ENCODE measurements at places on chromosomes 2 and 18.

GRCh38 chr2:99743146-99743545, 253.3 kb upstream of the REV1 start:
- no peak for DNase-seq

GRCh38 chr18:63241317-63241712, 78.3 kb downstream of the BCL2 start:
- no peak for DNase-seq

- DNase-seq, result no peak
Measured at GRCh38 chr2:24272161-24272802, 88.1 kb downstream of the ITSN2 start.

DNA sequence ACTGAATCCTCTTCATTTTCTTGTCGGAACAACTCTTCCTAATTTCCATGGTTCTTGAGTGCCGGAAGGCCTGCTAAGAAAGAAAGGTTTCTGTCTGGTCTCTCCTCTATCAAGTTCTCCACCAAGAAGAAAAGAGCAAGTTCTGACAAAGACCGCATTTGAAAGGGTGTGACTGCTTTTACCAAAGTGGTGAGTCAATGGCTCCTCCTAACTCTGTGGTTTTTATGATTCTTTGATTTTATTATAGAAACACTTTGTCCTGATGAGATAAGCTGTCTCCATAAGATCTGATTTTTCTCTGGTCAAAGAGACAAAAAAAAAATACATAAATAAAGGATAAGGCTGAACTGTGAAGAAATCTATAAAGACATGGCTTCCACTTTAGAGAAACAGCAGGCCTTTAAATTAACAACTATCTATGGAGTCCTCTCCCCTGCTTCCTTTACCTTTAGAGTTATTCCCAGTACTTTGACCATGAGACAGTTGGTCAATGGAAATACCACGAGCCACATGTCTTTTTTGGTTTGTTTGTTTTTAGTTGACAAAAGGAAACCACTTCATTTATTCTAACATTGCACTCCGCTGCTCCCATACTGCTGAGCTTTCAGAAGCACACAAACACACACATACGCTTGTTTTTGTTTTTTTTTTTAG, 67.7 kb downstream of the REL start:
- no peak for DNase-seq

DNA sequence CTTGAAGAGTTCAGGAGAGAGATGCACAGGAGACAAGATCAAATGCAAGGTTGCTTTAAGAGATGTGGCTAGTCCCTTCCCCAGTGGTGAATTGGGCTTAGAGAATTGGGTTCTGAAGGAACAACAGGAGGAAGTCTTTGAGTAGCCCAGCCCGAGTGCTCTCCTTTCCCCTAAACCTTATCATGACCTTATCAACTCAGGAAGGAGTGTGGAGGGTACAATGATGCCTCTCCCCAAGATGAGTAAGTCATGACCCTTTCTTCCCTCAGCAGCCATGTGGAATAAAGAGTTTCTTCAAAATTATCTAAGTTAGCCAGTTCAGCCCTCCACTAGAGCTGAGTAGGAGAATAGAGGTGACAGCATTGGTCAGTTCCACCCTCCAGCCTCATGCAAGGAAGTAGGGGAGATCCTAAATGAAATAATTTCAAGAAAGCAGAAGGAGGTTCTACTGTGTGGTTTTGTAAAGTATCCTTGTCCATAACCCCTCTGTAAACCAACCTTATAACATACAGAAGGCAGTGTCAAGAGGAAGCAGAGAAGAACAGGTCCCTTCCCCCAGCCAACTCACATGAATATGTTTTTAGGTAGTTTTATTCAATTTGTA, 88.4 kb downstream of the ARHGAP15 start:
- no peak for DNase-seq

- DNase-seq, result no peak
Measured at GRCh38 chr18:44682201-44682870, 1.6 kb downstream of the SETBP1 start.

DNA sequence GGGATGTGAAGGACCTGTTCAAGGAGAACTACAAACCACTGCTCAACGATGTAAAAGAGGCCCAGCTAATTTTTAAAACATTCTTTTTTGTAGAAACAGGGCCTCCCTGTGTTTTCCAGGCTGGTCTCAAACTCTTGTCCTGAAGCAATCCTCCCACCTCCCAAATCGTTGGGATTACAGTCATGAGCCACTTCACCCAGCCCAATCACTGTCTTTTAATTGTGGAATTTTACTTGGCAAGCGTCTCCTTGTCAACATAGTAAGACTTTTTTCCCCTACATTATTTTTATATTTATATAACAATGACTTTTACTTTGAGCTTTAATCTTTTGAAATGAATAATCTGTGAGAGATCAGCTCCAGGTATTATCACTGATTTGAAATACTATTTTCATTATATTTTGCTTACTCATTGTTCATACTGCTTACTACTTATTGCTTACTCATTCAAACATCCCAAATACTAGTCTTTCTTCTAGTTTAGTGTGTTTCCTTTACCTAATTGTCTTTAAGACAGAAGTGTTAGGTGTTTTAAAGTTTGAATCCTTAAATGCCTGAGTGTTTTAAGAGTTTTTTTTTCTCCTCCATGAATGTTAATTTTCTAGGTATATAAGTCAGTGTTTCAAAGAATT, 48.9 kb downstream of the PTPN4 start:
- DNase-seq, result no peak

DNA sequence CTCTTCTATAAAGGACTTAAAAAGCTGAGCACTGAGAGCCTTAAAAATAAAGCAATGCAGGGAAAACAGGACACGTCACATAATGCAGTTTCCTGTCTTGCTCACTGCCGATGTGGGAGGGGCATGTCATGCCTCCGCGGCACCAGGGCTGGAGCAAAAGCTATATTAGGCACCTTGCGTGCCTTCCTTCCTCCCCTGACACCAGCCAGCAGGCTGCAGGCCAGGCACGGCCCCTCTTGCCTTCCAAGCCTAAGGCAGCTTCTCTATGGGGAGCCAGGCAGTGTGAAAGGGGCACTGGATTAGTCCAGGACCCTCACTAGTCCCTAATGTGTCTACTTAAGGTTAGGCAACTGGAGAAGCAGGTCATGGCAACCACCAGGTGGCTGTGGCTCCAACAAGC, 26.3 kb downstream of the MRPL35 start:
- peak; percentile 82 for DNase-seq

DNA sequence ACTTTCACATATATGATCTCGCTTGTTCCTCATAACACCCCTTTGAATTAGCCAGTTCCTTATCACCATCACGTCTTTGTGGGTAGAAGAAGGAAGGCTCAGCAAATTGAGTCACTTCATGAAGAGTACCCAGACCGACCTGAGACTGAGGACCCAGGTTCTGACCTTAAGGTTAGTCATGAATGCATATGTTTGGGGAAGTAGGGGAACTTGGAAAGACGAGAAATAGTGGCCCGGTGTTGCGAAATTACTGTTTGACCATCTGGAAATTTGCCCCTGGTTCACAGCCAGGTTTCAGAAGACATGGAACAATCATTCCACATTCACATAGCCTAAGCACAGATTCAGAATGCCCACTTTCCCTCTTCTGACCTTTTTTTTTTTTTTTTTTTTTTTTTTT, 59.8 kb downstream of the MEIS1 start:
- DNase-seq, result no peak

DNA sequence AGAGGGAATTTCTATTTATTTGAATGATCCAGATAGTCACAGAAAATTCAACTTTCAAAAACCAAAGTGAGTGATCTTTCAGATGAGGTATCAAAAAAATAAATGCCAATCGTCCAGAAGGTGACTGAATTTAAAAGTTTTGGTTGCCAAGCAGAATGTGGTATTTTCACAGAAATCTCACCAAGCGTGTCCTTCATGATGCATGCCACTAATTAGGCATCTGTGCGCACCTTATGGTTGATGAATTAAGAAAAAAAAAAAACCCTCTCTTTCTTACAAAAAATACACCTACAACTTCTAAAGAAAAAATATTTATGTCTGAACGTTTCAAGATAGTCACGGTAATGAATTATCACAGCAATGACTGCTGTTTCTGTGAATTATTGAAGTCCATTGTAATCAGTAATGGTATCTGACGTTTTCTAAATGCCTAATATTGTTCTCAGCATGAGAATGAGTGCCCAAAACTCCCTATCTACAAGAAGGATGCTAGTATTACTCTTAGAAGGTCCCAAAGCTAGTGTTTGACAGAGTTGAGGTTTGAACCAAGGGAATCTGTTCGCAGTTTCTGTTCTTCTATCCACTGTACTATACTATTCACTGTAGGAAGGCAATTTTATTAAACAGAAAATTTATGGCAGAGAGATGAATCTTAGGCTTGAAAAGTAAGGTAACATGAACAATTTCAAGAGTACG, 219.6 kb upstream of the NETO1 start:
- no peak for DNase-seq

DNA sequence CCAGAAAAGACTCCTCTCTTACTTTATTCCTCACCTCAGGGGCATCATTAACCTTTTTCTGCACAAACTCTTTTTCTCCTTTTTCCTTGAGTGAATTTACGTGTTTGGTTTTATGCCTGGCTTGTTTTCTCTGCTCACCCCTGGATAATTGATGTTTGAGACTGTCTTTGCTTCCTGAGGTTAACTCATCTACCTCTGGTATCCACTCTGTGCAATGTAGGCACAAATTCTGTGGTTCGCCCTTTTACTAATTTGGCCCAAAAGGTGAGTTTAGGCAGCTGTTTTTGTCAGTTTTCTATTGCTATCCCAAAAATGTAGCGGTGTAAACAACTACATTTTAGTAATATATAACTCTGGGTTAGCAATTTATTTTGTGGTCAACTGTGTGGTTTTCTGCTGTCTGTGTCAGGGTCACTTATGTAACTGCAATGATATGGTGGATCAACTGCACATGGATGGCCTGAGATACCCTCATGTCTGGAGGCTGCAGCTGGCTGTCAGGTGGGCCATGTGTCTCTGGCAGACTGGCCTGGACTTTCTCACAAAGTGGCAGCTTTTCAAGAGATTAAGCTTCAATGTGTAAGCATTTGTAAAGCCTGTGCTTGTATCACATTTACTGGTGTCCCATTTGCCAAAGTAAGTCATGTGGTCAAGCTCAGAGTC, 329.7 kb downstream of the FSIP2 start:
- DNase-seq, result no peak

- no peak for DNase-seq
Measured at GRCh38 chr2:201377218-201377617, 20.1 kb upstream of the FLACC1 start.

DNA sequence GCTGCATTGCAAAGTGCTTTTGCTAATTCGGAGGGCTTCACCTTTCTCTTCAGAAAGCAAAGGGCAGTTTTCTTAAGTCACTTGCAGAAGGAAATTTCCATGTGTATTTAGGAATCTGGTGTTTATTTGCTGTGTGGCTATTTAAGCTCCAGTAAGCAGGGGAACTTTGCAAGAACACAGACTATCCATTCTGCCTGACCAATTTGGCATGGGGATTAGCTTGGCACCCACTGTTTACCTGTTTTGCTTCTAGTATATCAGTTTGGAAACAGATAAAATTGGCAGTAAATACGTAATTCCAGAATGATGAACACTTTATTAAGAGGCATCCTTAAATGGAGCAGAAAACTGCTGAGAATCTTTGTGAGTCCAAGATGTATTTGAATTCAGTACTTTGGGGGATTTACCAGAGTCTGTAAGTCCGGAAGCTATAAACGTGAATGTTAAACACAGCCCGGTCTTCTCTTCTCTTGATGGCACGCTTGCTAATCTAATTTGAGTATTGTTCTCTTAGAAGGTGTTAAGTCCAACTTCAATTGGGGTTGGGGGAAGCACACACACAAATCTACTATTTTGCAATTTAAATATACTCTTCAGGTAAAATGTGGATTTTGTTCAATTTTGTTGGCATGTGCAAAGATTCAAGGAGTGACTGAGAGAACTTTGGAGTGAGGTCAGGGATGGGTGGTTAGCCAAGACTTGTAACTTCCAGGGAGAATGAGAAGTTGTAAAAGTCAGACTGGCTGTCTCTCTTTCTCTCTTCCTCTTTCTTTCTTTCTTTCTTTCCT, 650 bp downstream of the ACKR3 start:
- DNase-seq, result no peak

- DNase-seq, result no peak
Measured at GRCh38 chr2:128710729-128711128, 392.1 kb upstream of the HS6ST1 start.

DNA sequence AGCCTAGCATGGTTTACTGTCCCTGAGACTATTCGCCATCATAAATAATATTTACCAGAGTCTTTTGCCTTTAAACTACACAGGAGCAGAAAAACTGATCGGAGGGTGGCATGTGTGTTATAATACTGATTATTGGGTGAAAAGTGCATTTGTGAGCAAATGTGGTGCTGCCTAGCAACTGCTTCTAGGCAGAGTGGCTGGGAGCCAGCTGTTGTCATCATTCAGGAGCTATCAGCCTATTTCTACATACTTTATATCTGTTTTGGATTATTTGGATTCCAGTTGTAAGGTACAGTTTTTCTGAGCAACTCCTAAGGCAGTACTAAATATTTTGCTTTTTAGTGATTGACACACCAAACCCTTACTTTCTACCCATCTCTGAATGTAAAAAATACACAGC, 75.0 kb upstream of the MSTN start:
- no peak for DNase-seq

- no peak for DNase-seq
Measured at GRCh38 chr2:51222106-51222505, 190.2 kb upstream of the NRXN1 start.

DNA sequence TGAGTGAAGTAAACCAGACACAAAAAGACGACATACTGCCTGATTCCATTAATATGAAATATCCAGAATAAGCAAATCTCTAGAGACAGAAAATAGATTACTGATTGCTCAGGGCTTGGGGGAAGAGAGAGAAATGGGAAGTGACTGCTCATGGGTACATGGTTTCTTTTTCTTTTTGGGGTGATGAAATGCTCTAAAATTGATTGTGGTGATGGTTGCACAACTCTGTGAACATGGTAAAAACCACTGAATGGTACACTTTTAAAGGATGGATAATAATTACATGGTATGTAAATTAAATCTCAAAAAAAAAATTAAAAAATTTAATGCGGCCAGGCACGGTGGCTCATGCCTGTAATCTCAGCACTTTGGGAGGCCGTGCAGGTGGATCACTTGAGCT, 39.3 kb downstream of the RPL31 start:
- no peak for DNase-seq

- DNase-seq, result no peak
Measured at GRCh38 chr2:236616031-236616430, 46.4 kb downstream of the ACKR3 start.

- no peak for DNase-seq
Measured at GRCh38 chr18:5874336-5874735, 21.0 kb downstream of the TMEM200C start.

DNA sequence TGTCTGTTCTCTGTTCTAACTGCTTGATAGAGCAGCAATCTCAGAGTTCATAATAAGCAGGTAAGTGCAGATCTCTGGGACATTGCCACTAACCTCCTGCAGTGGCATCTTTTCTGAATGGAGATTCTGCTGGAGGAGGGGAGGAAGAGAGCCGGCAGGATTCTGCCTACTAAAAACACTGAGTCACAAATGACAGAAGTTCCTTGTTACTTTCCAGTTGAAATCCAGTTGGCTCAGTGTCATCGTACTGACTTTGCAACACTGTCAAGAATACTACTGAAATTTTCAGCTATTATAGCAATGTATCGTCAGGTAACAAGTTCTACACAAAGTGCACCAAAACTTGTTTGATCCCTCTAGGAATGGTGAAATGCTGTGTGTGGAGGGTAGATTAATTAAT, 79.6 kb upstream of the ST6GAL2 start:
- DNase-seq, result no peak

- no peak for DNase-seq
Measured at GRCh38 chr2:71609958-71610357, 156.6 kb downstream of the DYSF start.

GRCh38 chr2:24878341-24878740, 41.7 kb downstream of the ADCY3 start:
- no peak for DNase-seq

GRCh38 chr2:181570833-181571661, 85.9 kb downstream of the CERKL start:
- no peak for DNase-seq
